Naive thymus-derived CD4-positive, alpha-beta T cell (primary cell): ENCODE measurements at places on chromosomes 5 and 9. TPM values are rescaled to one million over a fixed set of nuclear protein-coding genes. Genes with fewer than 3 reads are reported as not detected.

Gene GLDC
- total RNA-seq = not detected

Gene SPZ1
- total RNA-seq = not detected

Gene SOHLH1
- not detected for total RNA-seq

Gene IFNB1
- total RNA-seq = not detected

Gene ENTREP1
- total RNA-seq = not detected in 2 replicates

Gene GMCL2
- total RNA-seq = not detected

Gene LRRTM2
- not detected for total RNA-seq

- no peak for DNase-seq
- H3K4me1 ChIP-seq = no peaks in the 10 kb centered on the region
- H3K27ac ChIP-seq = no peak overlapping the region
- peaks cover under 1% of the 10 kb centered on the region for H3K27me3 ChIP-seq
These were observed 9.0 kb upstream of the PAPPA start for GRCh38 chr9:116144555-116144954.

DNA sequence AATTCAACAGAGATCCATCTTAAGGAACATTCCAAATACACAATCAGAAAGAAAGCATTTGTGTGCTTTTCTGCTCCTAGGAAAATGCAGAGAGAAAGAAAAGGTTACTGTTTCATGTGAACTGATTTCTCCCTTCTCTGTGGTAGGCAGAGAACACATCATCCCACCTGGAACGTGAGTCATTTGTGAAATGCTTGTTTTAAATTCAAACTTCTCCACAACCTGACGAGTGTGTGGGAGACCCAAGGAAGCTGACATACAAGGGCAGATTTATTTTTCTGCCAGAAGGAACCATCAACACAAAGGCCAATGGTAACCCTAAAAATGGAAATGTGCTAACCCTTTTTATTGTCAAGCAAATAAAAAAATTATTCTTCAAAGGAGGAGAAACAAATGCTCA lies 156.4 kb downstream of the EFNA5 start:
- H3K27me3 ChIP-seq = no peaks in the 10 kb centered on the region
- H3K4me3 ChIP-seq = no peak overlapping the region
- H3K36me3 ChIP-seq = no peaks in the 10 kb centered on the region
- no peaks in the 10 kb centered on the region for H3K4me1 ChIP-seq
- H3K27ac ChIP-seq = no peak overlapping the region
- DNase-seq = no peak

DNA sequence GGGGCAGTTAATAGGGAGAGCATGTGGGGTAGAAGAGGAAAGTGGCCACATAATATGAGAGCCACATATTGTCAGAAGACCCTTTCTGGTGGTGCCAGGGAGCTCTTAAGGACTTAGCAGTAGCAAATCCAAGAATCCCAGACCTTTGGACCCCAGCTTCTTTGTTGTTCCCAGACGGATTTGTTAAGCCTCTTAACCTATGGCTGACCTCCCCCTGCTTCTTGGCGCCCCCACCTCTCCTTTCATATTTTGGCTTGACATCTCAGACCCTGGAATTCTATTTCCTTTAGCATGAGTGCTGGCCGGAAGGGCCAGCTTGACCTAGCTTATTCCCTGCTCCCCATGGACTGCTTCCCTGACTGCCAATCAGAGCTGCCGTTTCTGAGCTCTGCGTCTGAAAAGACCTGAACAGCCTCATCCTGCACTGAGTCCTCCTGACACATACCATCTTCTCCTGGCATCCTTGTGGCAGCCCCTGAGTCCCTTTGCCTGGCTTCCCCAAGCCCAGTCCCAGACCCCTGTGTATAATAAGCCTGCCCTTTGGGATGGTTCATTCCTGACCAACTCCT lies 116.3 kb downstream of the PRKACG start:
- no peak for DNase-seq
- no peak overlapping the region for H3K27ac ChIP-seq
- H3K36me3 ChIP-seq = no peaks in the 10 kb centered on the region
- no peaks in the 10 kb centered on the region for H3K27me3 ChIP-seq

- H3K36me3 ChIP-seq = no peaks in the 10 kb centered on the region
- no peaks in the 10 kb centered on the region for H3K4me1 ChIP-seq
- DNase-seq = no peak
- H3K27me3 ChIP-seq = no peaks in the 10 kb centered on the region
These were observed 117.9 kb upstream of the KCNN2 start for GRCh38 chr5:114243972-114244317.

DNA sequence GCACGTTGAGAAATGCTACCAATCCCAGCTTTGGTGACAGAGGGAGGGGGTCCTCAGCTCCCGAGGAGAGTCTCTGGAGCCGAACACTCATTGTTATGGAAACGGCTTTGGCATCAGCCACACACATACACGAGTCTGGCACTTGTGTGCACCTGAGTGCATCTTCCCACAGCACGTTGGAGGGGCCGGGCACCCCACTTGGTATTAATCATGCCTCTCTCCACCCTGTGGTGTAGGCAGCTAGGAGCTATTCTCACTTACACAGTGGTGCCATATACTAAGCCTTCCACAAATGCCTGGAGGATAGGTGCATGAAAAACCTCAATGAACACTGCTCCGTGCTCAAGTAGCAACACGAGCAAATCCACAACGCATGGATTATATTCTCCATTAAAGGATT lies 133.9 kb upstream of the PANK3 start:
- no peak overlapping the region for H3K4me3 ChIP-seq
- H3K4me1 ChIP-seq = no peaks in the 10 kb centered on the region
- H3K36me3 ChIP-seq = no peaks in the 10 kb centered on the region

DNA sequence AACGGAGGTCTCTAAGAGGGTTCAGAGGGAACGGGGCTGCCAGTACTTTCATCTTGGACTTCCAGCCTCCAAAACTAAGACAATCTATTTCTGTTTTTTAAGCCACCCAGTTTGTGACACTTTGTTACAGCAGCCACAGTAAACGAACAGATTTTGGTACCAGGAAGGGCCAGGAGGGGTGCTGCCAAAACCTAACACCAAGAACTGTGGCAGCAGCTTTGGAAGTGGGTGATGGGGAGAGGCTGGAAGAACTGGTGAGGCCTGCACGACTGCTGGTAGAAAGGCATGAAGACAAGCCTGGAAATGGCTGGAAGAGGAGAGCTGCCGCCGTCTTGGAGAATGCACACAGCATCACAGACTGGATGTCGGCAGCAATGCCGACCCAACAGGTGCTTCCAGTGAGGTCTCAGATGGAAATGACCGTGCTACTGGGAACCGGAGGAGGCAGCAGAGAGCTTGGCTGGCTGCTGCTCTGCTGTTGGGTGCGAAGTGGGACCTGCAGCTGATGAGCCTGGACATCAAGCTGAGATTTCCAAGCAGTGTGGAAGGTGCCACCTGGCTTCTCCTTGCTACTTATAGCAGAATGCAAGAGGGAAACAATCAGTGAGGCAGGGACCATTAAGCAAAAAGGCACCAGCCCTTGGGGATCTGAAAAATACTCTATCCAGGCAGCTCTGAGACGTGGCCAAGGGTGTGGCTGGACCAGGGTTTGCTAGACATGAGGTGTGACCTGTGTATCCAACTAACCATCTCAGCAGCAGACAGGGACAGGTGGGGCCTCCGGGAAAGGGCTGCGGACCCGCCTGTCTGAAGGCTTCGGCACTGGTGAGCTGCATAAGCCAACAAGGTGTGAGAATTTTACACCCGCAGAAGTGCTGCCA lies 4.7 kb upstream of the TMEM210 start:
- H3K27me3 ChIP-seq = no peaks in the 10 kb centered on the region
- H3K27ac ChIP-seq = no peak overlapping the region
- DNase-seq = no peak

DNA sequence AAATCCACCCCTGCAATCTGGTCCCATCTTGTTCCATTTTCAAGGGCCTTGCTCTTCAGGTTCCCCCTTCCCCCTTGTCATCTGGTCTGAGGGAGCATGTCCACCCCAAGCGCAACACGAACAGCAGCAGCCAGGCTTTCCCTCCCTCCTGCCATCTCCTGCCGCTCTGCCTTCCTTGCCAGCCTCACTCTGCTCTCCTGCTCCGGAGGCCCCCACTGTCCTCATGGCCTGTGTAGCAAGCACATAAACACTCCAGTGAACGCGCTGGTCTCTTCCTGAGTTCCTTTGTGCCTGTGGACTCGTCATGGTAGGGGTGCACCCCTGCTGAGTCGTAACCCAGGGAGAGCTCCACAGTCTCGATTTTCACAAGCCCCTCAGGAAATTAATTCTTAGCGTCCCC lies 29.9 kb downstream of the TENT4A start:
- DNase-seq = no peak
- peaks cover 7% of the 10 kb centered on the region for H3K36me3 ChIP-seq
- H3K4me1 ChIP-seq = no peaks in the 10 kb centered on the region
- no peak overlapping the region for H3K27ac ChIP-seq
- H3K27me3 ChIP-seq = no peaks in the 10 kb centered on the region
- no peak overlapping the region for H3K4me3 ChIP-seq

- H3K27me3 ChIP-seq = peaks cover 34% of the 10 kb centered on the region
- no peak overlapping the region for H3K4me3 ChIP-seq
- H3K27ac ChIP-seq = no peak overlapping the region
These were observed 2.0 kb downstream of the LHX2 start for GRCh38 chr9:124013309-124014210.

DNA sequence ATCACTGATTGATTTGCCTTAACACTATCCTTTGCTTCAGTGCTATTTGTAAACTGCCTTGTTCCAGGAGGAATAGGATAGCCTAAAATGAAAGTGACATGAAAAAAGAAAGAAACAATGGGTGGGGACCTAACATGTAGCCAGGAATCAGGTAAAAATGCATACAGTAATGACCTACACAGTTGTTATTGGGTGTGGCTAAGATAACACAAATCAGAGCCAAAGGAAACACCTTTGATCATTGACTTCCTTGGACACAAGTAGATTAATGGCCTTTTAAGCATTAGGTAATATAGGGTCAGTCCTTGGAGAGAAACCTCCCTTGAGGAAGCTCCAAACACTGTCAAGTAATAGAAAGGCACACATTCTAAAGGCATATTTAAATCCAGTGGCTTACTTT lies 220.4 kb downstream of the TRPM3 start:
- H3K27ac ChIP-seq = no peak overlapping the region
- no peaks in the 10 kb centered on the region for H3K4me1 ChIP-seq
- no peaks in the 10 kb centered on the region for H3K27me3 ChIP-seq
- DNase-seq = no peak
- no peaks in the 10 kb centered on the region for H3K36me3 ChIP-seq
- no peak overlapping the region for H3K4me3 ChIP-seq

- H3K27me3 ChIP-seq = no peaks in the 10 kb centered on the region
- no peaks in the 10 kb centered on the region for H3K4me1 ChIP-seq
- no peak for DNase-seq
- no peak overlapping the region for H3K4me3 ChIP-seq
- no peaks in the 10 kb centered on the region for H3K36me3 ChIP-seq
- H3K27ac ChIP-seq = no peak overlapping the region
These were observed 1556.5 kb upstream of the C9orf72 start for GRCh38 chr9:29129763-29130162.

DNA sequence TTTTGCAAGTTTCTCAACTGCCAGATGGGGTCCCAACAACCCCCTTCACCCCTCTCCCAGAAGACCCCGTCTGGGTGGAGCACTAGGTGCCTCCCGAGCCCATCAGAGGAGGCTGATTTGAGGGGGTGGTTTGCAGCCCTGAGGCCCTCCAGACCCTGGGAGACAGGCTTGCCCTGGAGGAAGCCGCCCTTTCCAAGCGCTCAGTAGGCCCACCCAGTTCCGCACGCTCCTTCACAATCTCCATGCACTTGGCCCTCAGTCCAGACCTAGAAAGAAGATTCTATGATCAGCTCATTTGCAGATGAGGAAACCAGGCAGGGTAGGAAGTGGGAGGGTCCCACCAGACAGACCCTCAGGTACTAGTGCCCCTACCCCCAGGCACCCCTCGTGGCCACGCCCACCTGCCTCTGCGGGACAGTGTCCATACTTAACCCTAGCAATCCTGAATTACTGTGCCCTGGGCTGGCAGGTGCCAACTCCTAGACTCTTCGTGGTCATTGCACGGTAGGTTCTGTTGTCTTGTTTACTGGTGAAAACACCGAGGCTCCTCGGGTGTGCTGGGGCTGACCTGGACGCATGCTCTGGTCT lies 22.3 kb downstream of the OR2V1 start:
- no peak for DNase-seq
- peaks cover 6% of the 10 kb centered on the region for H3K4me1 ChIP-seq
- no peak overlapping the region for H3K4me3 ChIP-seq
- H3K36me3 ChIP-seq = no peaks in the 10 kb centered on the region
- H3K27me3 ChIP-seq = no peaks in the 10 kb centered on the region
- H3K27ac ChIP-seq = no peak overlapping the region

- H3K4me1 ChIP-seq = peaks cover 84% of the 10 kb centered on the region
- no peak overlapping the region for H3K4me3 ChIP-seq
- no peaks in the 10 kb centered on the region for H3K36me3 ChIP-seq
- H3K27me3 ChIP-seq = no peaks in the 10 kb centered on the region
- DNase-seq = no peak
These were observed 11.7 kb downstream of the B4GALT1 start for GRCh38 chr9:33155393-33155792.

DNA sequence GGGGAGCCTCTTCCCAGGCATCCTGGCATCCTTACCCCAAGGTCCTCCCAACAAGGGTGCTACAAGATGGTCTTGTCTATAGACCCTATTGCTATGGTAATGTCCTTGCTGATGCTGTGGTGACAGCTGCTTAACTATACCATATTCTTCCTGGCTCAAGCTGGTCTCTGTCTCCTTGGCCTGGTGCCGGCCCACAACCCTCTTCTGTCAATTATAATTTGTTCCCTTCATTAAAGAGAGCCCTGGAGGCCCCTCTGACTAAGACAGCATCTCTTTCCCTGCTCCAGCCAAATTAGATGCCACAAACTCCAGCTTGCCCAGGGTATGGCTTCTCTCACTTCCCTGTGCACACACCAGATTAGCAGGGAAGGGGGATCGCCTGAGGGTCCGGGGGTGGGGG lies 86.7 kb downstream of the PSD2 start:
- no peak for DNase-seq
- H3K36me3 ChIP-seq = no peaks in the 10 kb centered on the region
- no peak overlapping the region for H3K27ac ChIP-seq
- no peak overlapping the region for H3K4me3 ChIP-seq
- H3K4me1 ChIP-seq = no peaks in the 10 kb centered on the region
